Stimulated activated CD4-positive, alpha-beta T cell treated with anti-CD3 and anti-CD28 coated beads, Interleukin-4, amount 100 ng/mL, for 24 hours (primary cell): ENCODE measurements at places on chromosomes 4 and X.

DNA sequence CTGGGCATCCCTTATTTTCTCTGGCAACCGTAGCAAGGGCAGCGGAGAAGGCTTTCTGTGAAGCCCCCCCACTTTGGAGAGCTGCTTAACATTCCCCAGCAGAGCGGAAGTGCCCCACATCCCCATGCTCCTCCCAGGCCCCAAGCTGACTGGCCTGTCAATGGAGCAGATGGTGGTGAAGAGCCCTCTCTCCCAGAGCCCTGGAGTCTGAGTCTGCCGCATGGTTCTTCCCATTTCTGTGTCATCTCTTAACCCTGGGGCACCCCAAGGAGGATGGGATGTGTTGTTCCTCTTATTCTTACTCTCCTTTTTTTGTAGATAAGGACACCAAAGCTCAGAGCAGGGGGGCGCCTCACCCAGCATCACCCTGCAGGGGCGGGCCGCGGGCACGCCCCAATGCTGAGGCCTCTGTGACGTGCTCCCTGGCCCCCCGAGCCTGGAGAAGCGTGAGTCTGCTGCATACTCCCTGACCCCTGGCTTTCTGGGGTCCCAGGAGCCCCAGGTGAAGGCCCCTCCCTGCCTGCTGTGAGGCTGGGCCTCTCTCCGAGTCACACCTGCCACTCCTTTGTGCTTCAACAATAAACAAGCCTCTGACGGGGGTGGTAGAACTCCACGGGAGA, 35.9 kb downstream of the ADRA2C start:
- DNase-seq: no peak

GRCh38 chrX:68703369-68703768, 55.9 kb downstream of the STARD8 start:
- no peak for DNase-seq

- DNase-seq: no peak
Measured at GRCh38 chrX:698206-698605, 67.6 kb downstream of the SHOX start.

DNA sequence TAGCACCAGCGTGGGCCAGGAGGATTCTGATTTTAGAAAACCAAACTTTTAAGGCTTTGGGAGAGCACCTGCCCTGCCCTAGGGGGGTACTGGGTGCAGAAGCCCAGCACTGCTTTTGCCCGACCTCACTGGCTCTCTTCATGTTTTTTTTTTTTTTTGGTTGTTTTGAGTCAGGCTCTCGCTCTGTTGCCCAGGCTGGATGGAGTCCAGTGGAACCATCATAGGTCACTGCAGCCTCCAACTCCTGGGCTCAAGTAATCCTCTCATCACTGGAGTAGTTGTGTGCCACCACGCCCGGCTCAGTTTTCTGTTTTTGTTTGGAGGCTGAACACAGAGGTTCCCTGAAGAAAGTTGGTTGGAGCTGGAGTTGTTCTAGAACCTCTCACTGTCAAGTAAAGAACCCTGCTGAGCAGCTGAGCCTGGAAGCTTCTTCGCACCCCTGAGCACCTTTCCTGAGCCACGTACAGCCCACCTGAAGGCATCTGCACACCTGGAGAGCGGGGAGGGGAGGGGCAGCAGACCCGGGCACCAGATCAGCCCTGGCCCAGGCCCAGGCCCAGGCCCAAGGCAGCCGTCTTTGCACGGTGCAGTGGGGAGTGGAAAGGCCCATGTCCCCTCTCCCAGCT, 49.5 kb downstream of the SHROOM2 start:
- DNase-seq: no peak

GRCh38 chr4:74583089-74583700, 138.3 kb downstream of the AREG start:
- no peak for DNase-seq

DNA sequence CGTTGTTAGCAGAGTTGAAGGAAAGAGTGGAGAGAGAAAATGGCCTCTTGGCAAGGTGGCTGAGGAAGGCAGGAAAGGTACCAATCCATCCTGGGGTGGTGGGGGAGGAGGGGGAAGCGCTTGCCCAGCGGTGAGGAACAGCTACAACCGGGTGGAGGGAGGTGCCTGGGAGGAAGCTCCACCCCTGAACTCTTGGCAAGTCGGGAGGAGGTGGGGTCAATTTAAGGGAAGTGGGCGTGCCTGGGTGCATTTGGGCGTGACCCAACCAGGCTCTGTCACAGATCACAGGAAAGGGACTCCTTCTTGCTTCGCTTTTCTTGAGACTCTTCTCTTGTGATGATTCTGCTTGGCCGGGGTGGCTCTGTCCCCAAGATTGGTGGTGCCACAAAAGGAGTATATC, 41.7 kb downstream of the BCORL1 start:
- peak; percentile 76 for DNase-seq

- no peak for DNase-seq
Measured at GRCh38 chr4:94455081-94455480, 3.3 kb downstream of the PDLIM5 start.

DNA sequence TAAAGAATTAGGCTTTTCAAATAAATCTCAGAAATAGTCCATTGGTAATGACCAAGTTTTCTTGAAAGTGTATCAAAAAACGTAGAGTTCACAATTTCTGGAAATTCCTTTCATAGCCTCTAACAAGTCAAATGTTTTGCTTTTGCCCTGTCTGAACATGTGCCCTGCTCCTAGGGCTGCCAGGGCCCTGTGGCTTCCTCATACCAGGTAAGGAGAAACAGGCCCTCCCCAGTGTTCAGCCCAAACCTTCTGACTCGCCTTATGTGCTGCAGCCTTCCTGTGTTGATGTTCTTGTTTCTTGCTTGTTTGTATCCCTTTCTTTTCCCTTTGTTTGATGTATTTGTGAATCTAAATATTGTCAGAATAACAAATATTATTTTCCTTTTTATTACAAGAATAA, 146.1 kb upstream of the PACRGL start:
- DNase-seq: no peak

DNA sequence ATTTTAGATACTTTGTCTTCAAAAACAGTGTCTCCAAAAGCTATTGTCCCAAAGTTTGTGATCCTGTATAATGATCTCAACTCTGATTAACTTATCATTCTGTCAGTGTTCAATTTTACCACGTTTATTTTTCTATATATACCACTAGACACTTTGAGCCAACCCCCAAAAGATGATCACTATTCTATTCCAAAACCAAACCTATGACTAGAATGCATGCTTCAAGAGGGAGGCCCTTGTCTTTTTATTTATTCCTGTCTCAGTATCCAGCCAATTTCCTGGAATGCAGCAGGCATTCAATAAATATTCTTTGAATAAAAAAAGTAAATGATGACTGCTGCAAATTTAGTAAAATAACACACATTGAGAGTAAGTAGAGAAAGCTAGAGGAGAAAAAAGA, 275.6 kb downstream of the LDB2 start:
- DNase-seq: no peak
